ENCODE measurements at places on chromosomes 4 and X.

DNA sequence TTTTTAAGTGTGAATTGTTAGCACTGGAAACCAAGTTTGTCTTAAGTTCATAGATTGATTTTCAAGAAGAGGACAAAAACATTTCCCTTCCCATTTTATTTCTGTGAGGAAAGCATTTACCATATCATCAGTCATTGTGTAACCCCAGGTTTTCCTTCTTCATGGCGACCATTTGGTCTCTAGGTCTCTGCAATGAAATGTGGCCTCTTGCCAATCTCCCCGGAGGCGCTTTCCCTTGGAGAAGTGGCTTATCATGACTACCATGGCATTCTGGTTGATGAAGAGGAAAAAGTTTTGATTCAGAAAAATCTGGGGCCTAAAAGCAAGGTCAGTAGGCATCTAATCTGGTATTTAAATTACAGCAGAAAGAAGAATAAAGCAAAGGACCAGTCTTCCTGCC lies 54.4 kb downstream of the ADD1 start:
- no peak for DNase-seq

DNA sequence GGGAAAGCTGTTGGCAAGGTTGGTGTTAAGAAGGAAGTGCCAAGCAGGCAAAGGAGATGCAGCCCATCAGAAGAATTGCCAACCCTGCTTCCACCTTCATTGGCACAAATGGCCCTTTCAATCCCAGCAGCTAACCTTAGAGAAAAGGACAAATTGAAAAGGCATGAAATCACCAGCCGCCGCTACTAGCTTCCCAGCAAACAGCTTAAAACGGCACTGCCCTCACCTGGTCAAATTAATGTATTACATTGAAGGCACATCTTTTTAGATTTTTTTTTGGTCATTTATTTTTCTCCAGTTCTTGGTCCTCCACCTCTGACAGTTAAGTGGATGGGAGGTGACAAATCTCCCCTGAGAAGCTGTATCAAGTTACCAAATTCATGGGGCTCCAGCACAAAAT lies 51.0 kb upstream of the NHSL2 start:
- peak; percentile 30 for DNase-seq

- no peak for DNase-seq
Observed at GRCh38 chr4:38560340-38560739, 103.7 kb upstream of the KLF3 start.

- DNase-seq, result no peak
Observed at GRCh38 chr4:10092481-10093270, 23.9 kb downstream of the WDR1 start.

DNA sequence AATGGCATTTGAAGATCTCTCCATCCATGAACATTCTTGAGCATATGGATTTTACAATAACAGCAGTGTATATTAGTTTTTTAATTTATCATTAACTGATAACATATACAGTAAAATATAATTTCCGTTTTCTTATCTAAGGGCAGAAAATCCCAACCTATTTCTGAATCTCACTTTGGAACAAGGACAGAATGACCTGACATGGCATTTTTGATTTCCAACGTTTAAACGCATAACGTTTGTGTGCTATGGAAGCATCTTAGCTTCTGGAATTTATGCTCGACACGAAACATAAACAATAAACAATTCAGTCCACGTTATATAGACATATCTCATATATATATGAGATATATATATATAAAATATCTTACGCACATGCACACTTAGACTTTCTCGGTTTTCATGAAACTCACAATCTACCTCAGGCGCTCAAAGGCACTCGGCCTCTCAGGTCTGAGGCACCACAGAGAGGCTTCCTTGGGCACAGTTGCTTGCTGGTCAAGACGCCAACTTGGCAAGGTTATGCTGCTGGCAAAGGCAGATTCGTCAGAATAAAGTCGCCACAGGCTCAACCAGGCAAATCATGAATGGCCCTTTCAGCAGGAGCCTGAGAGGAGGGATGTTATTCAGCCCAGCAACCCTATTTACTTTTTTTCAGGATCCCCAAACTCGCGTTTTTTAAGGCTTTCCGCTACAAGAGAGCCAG lies 1.0 kb upstream of the UGT8 start:
- DNase-seq, result no peak

- no peak for DNase-seq
Observed at GRCh38 chr4:6448476-6449170, 23.8 kb downstream of the PPP2R2C start.
